Kidney capillary endothelial cell (primary cell): ENCODE measurements at places on chromosomes 5 and 9.
A peak's percentile ranks its signal among the peaks of the same experiment; 100 is the strongest.

DNA sequence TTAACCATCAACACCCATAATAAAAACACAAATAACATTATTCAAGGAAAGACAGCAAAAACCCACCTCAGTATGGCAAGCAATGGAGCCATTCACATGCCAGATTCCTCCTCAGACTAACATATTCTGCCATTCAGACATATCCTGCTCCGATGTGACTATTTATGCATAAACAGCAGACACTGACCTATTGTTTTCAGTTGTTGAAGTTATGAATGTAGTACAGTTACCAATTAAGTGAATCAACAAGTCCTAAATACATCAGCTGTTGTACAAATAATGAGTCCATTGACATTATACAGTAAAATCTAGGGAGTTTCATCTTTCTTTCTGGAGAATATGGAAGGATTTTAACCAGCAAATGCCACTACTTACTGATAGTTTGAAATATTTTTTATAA, 131.7 kb downstream of the DENND1A start:
- DNase-seq = no peak

GRCh38 chr5:98898743-98899142, 30.1 kb downstream of the CHD1 start:
- DNase-seq = no peak

- DNase-seq = no peak
Observed at GRCh38 chr5:138111937-138112336, 27.3 kb downstream of the NME5 start.

GRCh38 chr9:81626511-81626910, 62.8 kb downstream of the TLE1 start:
- no peak for DNase-seq

DNA sequence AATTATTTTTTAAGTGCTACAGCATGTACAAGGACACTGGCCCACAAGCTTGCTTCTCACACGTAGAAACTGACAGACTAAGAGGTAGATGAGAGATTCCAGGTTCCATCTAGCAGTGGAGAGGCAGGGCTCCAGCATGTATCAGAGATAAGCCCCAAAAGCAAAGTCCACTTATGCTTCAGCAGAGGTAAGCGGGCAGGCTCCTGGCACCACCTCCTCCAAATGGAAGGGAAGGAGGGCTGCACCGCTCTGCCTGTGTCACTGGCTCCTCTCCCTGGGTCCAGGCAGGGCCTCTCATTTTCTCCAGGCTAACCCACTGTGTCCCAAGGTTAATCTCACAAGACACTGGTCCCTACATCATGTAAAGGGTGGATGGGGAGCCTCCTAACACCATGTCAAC, 15.9 kb downstream of the GRHPR start:
- no peak for DNase-seq

DNA sequence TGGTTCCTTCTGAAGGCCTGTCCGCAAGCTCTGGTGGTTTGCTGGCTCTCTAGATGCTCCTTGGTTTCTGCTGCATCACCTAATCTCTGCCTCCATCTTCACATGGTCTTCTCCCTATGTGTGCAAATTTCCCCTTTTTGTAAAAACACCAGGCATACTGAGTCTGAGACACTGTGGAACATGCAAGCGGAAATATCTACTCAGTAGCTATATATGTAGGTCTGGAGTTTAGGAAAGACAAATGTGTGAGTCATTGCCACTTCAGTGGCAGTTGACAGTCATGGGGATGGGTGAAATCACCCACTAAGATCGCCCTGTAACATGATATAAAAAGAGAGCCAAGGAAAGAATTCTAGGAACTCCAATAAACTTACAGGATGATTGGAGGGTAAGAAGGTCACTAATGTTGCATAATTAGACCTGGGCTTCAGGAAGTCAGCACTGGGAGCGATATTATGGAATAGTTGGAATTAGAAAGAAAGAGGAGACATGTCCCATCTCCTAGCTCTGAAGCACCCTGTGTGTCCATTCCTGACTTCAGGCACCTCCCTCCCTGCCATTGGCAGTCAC, 22.7 kb upstream of the UBLCP1 start:
- no peak for DNase-seq

- no peak for DNase-seq
Observed at GRCh38 chr5:1034421-1034905, 25.9 kb downstream of the NKD2 start.

GRCh38 chr5:2387634-2388325, 363.7 kb downstream of the IRX2 start:
- no peak for DNase-seq

GRCh38 chr9:112112941-112113681, 62.0 kb downstream of the SUSD1 start:
- no peak for DNase-seq

- no peak for DNase-seq
Observed at GRCh38 chr9:136757751-136758140, 297 bp downstream of the LCN8 start.

DNA sequence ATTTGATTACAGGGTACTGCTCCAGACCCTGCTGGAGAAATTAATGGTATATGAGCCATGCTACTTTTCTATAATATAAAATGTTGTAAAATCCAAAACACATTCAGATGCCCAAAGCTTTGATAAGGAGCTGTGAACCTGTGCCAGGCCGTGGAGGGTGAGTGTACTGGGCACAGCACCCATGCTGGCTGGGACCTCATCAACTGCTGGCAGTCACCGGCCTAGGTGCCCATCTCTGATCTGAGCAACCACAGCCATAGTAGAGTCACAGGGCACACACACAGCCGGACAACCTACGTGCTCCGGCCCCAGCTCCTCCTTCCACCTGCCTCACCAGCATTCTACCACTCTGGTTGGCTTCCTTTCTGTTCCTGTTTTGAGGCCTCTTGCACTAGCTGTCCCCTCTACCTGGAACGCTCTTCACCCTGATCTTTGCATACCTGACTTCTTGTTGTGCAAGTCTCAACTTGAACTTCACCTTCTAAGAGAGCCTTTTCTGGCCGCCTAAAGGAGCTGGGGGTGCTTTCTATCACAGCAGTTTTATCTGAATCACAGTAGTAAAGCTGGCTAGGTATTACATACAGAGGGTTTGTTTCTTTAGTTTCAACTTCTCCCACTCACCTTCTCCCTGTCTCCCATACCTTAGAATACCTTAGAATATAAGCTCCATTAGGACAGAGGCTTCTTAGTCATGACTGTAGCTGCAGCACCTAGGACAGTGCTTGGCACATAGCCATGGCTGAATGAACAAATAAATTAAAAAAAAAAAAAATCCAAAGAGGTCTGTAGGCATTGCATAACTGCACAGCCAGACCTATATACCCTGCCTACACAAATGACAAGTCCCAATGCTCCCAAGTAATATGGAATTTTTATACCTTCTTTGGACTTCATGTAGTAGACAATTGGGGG, 51.7 kb downstream of the MED27 start:
- DNase-seq = no peak

DNA sequence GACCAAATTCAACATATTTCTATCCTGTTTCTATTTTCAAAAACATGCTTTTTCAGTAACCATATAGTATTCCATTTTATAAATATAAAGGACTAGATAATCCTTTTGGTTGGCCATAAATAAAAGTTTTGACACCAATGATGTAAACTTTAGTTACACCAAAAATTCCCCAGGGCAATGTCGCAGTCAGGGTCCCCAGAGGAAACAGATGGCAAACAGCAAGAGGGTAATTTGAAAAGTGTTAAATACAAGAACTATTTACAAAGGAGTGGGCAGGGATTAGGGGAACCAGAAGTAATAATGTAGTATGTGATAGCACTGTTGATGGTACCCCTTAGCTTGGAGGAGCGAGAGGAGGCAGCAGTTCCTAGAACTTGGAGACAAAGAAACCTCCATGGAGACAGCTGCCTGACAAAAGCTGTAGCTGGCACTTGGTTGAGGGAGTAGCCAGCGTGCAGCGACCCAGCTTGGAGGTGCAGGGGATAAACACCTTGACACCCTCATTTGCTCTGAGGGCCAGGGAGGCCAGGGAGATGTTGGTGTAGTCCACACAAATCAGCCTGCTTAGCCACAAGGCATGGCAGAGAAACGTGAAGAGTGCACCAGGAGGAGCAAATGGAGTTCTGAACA, 18.3 kb upstream of the MSANTD3 start:
- DNase-seq = no peak

- DNase-seq = no peak
Observed at GRCh38 chr5:36153726-36154125, 1.8 kb downstream of the SKP2 start.

- peak; percentile 50 for DNase-seq
Observed at GRCh38 chr5:154997746-154998145, 15.8 kb upstream of the KIF4B start.

- DNase-seq = no peak
Observed at GRCh38 chr5:78287169-78287568, 7.3 kb downstream of the AP3B1 start.

DNA sequence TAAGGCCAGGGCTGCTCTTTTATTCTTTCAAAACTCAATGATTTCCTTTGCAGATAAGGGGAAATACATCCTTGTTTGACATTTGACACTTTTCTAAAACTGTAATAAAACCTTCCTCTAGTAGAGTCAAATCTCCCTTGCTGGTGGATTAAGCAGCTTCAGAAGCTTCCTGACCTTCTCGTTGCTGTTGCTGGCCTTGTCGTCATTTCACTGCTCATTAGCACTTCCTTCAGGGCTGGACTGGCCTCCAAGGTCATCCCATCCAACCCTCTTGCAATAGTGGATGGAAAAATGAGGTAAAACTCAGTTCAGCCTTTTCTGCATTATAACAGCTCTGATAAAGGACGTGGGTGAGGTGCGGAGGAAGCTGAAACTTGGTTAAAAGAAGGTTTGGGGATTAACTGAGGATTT, 1.1 kb upstream of the ADAMTSL1 start:
- DNase-seq = no peak

DNA sequence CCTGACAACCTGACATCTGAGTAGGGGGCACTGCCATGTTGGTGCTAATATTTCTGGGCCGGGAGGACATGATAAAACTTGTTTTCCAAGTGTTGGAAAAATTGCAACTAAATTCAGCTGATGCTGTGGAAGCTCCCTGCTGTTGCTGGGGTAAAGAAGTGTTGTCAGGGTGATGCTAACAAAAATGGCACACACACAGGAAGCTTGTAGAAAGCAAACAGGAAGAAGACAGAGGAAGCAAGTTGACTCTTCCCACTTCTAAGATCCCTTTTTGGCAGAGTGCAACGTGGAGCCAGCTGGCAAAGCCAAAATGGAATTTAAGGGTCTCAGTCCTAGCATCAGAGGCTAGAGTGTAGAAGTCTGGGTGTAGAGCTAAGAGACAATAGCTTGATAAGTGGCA, 11.3 kb upstream of the RIOK2 start:
- DNase-seq = no peak

DNA sequence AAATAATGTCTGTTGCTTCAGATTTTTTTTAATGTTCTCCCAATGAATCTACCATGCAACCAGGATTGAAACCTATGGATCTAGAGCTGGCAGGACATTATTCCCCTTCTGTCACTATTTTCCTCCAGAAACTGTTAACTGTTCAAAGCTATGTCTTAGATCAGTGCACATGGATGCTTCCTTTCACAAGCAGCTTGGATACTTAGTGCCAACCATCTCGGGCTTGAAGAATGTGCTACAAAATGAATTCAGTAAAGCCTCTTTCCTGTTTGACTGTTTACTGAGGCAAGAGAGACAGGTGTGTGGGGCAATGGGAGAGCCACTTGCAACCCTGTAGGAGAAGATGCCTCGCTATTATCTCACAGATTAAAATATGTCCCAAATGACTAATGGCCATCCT, 774.8 kb downstream of the KCTD16 start:
- no peak for DNase-seq

DNA sequence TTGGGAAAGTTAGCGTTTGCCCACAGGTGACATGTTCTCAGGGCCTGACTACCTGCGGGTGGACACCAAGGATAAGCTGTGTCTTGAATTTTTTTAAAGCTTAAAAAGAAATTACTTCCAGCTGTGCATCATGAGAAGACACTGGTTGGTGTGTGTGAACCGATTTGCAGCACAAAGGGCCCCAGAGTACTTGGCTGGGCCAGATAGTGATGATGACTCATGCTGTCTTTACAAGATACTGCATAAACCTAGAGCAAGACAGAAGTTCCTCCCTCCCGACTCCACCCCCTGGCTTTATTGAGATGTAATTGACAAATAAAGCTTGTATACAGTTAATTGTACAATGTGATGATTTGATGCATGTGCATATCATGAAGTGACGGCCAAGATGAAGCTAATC, 212.8 kb downstream of the NXNL2 start:
- DNase-seq = no peak

- no peak for DNase-seq
Observed at GRCh38 chr5:155952486-155953089, 374.4 kb upstream of the SGCD start.

GRCh38 chr9:132984202-132985070, 5.9 kb downstream of the GFI1B start:
- no peak for DNase-seq

DNA sequence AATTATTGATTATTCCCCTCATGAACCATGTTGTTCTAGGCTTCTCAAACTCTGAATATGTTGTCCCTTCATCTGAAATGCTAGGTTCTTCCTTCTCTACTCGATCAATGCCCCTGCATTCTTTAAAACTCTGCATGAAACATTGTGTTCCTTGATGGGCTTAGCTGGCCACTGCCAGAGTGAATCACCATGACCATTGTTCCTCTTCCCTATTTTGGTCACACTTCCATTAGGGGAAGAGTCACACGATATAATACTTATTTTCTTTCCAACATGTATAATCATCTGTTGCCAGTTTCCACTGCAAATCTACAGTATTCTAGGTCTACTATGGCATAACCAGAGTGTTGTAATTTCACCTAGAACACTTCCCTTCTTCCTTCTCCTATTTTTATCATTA, 247.9 kb downstream of the TRPM3 start:
- no peak for DNase-seq

DNA sequence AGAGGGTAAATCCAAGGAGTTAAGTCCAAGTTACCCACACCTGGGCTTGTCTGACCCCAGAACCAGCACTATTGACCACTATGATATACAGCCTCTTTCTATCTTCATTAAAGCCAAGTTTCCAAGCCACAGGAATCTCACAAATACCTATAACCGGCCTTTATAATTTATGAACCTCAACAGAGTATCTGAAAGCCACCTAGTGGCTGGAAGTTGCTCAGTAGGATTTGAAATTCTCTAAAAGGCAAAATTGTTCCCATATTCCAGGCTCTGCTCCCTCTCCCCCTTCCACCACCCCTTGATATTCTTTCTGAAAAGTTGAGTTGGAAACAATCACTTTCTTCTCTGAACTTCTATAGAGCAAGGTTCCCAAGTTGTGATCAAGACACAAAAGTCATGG, 106.4 kb upstream of the GPR151 start:
- no peak for DNase-seq

- DNase-seq = no peak
Observed at GRCh38 chr9:129334105-129334935, 156.3 kb upstream of the IER5L start.

- DNase-seq = no peak
Observed at GRCh38 chr9:72701510-72701909, 180.1 kb downstream of the TMC1 start.
